ENCODE measurements at places on chromosomes 16 and 17.
A peak's percentile ranks its signal among the peaks of the same experiment; 100 is the strongest.

- DNase-seq: no peak
These were observed 305.2 kb upstream of the IRX3 start for GRCh38 chr16:54591816-54592246.

DNA sequence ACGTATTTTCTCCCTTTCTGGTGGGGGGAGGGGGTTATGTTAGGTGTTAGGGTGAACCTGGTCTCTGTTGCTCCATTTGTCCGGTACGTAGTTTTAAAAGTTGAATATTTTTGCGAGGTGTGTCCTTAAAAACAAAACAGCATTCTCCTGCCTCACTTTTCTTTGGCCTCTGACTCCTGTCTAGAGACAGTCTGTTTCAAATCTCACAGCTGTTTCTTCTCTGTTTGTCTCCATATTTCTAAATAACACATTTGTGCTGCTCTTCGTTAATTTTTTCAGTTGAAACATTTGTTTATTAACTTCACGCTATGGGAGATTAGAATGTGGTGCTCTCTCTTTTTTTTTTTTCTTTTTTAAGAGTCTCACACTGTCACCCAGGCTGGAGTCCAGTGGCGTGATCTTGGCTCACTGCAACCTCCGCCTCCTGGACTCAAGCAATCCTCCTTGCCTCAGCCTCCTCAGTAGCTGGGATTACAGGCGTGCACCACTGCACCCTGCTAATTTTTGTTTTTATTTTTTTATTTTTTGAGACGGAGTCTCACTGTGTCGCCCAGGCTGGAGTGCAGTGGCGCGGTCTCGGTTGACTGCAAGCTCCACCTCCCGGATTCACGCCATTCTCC is 31.7 kb downstream of the RPA1 start:
- no peak for DNase-seq

- DNase-seq: no peak
These were observed 3.8 kb upstream of the CHD3 start for GRCh38 chr17:7884581-7885366.

GRCh38 chr16:78778101-78779004 is 678.9 kb downstream of the WWOX start:
- no peak for DNase-seq

GRCh38 chr16:47834485-47835024 is 321.2 kb downstream of the ABCC12 start:
- no peak for DNase-seq

DNA sequence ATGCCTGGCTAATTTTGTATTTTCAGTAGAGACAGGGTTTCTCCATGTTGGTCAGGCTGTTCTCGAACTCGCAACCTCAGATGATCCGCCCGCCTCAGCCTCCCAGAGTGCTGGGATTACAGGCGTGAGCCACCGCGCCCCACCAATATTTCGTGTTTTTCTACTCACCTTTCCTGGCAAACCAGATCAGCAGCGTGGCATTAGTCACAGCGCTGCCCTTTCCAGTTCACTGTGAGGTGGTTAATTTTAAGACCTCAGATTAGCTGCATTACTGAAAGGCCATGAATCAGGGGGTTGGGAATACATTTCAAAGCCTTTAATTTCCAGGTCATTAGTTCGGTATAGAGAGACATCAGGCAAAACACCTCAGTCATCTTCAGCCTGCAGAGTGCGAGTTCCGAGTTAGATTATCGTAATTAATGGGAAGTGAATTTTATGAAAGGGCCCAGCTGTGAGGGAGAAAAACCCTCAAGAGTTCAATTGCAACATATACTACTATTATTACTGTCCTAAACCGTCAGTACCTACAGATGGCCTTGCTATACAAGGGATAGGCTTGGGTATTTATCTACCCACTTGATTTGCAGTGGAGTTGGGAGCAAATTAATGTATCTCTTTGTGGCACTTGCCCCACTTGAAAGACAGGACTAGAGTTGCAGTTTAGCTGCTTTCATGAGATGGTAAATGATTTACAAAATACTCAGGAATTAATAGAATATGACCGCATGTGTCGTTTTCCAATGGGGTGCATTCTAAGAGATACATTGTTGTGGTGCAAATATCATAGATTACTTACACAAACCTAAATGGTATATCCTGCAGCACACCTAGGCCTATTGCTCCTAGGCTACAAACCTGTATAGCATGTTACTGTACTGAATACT is 2.1 kb upstream of the USP32 start:
- DNase-seq: no peak

GRCh38 chr16:66043326-66043725 is 323.2 kb upstream of the CDH5 start:
- DNase-seq: no peak

DNA sequence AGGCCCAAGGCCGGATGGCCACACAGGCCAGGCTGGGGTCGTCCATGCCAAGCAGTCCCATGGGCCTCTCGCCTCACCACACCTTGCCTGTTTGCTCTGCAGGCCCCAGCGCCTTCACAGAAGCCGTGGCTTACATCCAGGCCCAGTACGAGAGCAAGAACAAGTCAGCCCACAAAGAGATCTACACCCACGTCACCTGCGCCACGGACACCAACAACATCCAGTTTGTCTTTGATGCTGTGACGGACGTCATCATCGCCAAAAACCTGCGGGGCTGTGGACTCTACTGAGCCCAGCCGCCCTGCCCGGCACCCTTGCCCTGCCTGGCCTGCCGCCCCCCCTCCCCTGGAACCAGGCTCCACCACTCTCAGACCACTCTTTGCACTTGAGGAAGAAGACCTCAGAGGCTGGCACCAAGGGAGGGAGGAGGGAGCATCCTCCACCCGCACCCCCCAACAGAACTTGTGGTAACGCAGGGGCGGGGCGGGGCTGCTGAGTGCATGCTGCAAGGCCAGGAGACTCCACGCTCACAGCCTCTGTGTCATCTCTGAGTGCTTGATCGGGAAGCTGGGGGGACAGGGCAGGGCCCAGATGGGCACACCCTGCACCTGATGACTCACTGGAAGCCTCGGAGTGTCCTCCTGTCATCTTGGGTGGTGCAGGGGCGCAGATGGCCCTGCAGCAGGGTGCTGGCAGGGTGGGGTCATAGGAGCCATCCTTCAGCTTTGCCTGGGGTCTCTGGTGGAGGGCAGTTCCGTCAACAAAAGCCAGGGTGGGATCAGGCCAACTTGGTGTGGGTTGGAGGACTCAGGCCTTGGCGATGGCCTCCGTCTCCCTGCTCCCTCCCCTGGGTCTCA is 81.5 kb downstream of the AMFR start:
- DNase-seq: no peak

GRCh38 chr16:66862023-66862520 is 17.9 kb downstream of the CA7 start:
- DNase-seq: no peak

DNA sequence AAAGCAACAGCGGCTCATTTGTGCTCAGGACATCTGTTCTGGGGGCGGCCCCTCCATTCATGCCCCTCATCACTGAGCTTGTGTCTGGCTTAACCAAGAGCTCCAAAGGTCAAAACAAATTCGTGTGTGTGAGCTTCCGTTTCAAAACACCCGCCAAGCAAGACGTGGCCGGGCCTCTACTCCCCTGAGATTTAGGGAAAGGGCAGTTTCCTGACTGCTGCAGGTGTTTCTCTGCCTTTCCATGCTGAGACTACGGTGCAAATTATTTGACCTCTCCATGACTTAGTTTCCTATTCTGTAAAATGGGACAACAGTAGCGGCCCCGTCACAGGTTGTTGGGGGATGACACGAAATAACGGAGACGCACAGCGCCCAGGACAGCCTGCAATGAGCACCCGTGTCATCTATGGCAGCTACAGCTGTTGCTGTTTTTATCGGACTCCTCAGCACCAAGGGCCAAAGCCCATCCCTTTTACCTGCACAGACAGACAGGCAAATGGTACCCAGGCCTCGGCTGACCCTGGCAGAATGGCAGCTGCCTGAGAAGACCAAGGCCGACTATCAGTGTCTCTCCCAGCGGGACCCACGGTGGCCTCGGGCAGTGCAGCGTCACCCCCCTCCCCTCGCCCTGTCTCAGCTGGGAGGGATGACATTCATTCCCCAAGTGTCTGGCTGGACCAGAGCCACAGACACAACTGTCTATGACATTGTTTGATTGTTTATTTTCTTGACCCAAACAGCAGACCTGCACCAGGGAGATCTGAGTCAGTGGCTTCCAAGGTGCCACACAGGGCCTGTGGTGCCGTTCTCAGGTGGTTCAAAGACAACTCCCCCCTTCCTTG is 50.7 kb upstream of the DOC2B start:
- DNase-seq: no peak

GRCh38 chr16:87042551-87043230 is 274.5 kb downstream of the C16orf95 start:
- no peak for DNase-seq

DNA sequence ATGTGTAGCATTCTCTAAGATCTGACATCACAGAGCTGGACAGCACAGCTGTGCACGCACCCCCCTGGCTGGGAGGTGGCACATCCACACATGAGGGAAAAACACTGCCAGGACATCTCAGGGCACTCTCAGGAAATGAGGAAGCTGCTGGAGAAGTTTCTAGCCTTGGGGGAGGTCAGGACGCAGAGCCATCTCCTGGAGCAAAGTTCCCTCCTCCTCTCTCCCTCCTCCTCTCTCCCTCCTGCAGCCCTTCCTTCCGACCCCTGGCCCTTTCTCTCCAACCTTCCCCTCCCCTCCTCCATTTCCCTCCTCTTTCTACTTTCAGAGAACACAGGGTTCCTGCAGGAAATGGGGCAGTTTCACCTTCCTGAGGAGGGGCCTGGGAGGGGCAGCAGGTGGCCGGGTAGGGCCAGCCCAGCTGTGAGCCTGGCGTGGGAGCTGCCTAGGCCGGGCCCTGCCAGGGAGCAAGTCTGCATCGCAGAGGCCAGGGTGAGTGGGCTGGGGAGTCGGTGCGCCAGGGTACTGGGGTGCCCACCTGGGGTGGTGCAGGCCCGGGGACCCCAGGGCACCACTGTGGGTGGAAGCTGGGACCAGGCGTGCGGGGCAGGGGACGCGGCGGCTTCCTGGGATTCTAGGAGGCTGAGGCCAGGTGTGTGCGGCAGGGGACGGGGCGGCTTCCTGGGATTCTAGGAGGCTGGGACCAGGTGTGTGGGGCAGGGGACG is at the start of gene DPEP1:
Gene DPEP1, plus strand, starts transcription at position 412 of the 723 bp plus-strand sequence. CDS start 16,769 bp downstream, outside the sequence.
- no peak for DNase-seq

- no peak for DNase-seq
These were observed 679.7 kb upstream of the SOX9 start for GRCh38 chr17:71441098-71441497.

- no peak for DNase-seq
These were observed 13.5 kb downstream of the MPG start for GRCh38 chr16:91484-91883.

GRCh38 chr17:30376621-30377452 is 1.9 kb upstream of the CPD start:
- DNase-seq: peak; percentile 72

DNA sequence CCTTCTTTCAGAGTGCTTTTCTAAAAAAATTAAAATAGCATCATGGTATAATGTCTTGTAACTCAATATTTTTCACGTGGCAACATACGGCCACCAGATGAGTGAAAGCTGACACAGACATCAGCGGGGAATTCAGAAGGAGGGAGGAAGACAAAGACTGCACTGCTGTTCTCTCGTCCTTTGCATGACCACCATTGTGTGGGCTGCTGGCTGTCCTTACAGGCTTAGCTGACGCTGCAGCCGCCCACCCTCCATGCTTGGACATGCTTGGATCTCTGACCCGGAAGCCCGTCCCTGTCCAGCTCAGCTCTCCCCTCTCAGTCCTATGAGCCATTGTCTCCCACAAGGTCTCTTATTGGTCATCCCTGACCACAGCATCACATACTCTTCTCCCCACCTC is 11.4 kb upstream of the MLYCD start:
- no peak for DNase-seq

- DNase-seq: no peak
These were observed 478.4 kb upstream of the GOT2 start for GRCh38 chr16:59212492-59213024.

GRCh38 chr16:68954911-68955635 is 111.7 kb downstream of the TANGO6 start:
- no peak for DNase-seq

DNA sequence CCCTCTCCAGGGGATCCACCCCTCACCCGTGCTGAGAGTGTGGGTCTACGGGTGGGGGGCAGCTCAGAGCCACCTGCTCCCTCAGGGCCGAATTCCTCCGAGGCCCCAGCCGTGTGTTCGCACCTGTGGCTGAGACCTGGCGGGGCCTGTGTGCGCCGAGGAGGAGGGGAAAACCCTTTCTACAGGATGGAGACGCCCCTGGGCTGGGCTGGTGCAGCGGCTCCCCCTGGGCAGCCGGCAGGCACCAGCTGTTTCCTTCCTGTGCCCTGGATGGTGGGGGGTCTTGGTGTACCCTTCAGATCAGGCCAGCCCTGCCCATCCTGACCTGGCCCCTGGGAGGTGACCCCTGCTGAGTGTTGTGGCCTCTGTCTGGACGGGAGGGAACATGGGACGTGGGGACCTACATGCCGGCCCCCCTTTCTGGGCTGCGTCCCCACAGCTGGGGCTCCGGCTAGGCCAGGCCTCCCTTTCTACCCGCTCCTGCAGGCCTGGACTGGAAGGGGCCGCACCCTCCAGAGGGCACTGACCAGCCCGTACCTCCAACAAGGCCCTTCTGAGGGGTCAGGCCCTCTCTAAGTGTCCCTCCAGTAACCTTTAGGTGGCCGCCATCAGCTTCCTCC is 28.3 kb upstream of the PABPN1L start:
- no peak for DNase-seq

- no peak for DNase-seq
These were observed 296.9 kb downstream of the RBFOX1 start for GRCh38 chr16:7629571-7629970.

- no peak for DNase-seq
These were observed 123.4 kb upstream of the NOL11 start for GRCh38 chr17:67594115-67594880.

DNA sequence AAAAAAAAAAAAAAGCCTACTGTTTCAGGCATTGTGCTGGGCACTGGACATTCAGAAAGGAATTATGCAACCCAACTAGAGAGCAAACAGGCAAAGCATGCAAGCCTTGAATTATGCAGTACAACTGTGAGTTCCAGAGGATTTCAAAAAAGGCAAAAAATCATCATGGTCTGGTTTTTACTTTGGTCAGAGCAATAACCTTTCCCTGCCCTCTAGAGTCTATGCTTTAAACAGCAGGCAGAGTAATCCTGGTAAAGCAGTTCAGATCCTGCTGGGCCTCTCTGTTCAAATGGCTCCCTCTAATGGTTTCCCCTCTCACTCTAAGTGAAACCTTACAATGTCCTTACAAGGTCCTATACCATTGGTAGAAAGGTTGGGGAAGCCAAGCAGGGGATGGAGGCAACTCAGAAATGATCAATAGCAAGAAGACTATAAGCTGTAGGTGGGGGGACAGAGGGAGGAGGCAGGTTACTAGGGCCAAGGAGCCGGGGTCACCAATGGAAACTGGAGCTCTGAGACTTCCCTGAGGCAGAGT is 4.6 kb upstream of the TAF15 start:
- DNase-seq: peak; percentile 58

DNA sequence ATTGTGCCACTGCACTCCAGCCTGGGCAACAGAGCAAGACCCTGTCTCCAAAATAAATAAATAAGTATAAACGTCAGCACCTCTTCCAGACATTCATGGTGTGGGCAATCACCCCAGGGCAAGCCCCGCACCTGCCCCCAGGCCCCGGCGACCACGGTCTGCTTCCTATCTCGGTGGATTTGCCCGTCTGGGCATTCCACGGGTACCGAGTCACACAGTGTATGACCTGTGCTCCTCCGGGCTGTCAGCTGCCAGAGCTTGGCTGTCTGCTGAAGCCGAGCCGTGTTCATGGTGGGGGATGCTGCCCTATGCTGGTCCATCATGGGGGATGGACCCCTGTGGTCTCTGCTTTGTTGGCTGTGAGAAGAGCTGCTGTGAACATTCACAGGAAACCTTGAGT is 15.4 kb downstream of the CYBC1 start:
- no peak for DNase-seq

- no peak for DNase-seq
These were observed 14.0 kb downstream of the YPEL2 start for GRCh38 chr17:59345476-59345875.

All from NCI-H1930 (cell line).